Glomerular endothelial cell (primary cell): ENCODE measurements at places on chromosomes 3 and 15.

DNA sequence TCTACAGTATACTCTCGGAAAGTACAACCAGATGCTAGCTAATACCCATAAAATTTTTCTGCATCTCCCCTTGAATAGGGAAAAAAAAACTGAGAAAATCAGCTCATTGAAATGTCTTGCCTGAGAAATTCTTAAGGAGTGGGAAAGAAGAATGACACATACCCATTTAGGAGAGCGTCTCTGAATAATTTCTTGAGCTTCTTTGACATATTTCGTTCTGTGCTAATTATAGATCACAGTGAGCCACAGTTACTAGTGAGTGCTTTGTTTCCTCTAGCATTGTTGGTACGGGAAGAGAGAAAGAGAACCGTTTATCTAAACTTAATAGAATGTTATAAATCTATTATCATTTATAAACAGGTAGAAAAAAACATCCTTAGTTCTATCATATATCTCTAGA, 588.4 kb downstream of the UNC13C start:
- DNase-seq: no peak

GRCh38 chr3:23761440-23761896, 44.3 kb upstream of the UBE2E1 start:
- DNase-seq: no peak

DNA sequence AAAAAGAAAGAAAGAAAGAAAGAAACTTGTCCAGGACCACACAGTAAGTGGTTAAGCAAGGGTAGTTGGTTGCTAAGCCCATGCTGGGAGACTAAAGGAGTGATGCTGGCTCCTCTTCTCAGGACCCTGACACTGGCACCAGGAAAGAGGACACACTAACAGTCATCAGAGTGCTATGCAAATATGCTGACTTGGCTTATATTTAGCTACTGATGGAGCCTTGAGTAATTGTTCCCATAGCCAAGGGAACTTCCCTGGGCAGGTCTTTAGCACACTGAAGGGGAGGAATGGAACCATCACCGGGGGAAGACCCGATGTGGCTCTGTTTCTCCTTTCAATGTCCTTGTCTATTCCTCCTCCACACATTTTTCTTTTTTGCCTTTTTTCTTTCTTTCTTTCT, 6.2 kb downstream of the TMEM40 start:
- no peak for DNase-seq

GRCh38 chr3:172800156-172800555, 49.6 kb downstream of the ECT2 start:
- no peak for DNase-seq

GRCh38 chr3:189745622-189746021, 114.4 kb downstream of the TP63 start:
- DNase-seq: no peak

GRCh38 chr3:111103807-111104206, 32.2 kb downstream of the NECTIN3 start:
- no peak for DNase-seq

- DNase-seq: no peak
Measured at GRCh38 chr3:52829482-52829881, 990 bp downstream of the ITIH4 start.

DNA sequence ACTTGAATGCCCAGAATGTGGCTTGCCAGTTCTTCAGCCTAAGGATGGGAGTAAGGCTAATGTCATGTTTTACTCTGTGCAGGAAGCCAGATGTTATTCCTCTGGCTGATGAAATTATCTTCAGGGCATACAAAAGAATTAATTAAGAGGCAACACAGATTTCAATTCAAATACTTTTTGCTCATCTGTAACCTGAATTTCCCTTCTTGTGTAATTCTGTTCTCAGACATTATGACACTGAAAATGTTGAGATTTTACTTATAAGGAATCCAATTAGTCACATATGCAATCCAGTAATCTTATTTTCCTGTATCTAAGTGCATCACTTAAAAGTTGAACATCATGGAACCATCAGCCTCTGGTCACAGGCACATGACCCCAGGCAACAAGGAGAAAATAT, 136.5 kb downstream of the CPNE4 start:
- DNase-seq: no peak

- no peak for DNase-seq
Measured at GRCh38 chr3:134992586-134992985, 197.5 kb downstream of the EPHB1 start.

GRCh38 chr3:170383567-170383966, 26.1 kb downstream of the SKIL start:
- DNase-seq: no peak
